Daoy (cell line): ENCODE measurements at places on chromosomes 2 and 18. TPM values are rescaled to one million over a fixed set of nuclear protein-coding genes. Genes with fewer than 3 reads are reported as not detected.

The COBLL1 gene
- total RNA-seq = 4.6 and 6.7 TPM in 2 replicates

The NEB gene
- total RNA-seq = 0.17 and 0.48 TPM in 2 replicates

The CRYGD gene
- total RNA-seq = not detected in 2 replicates

The SERPINB3 gene
- total RNA-seq = not detected in 2 replicates

The RMDN2 gene
- 7.4 and 11.4 TPM in 2 replicates for total RNA-seq

The L3MBTL4 gene
- total RNA-seq = 2.8 and 3.4 TPM in 2 replicates

The CLHC1 gene
- total RNA-seq = 3.6 and 7.0 TPM in 2 replicates

The HTR2B gene
- not detected in 2 replicates for total RNA-seq

The STON1 gene
- 1.7 and 3.3 TPM in 2 replicates for total RNA-seq

The TMEM178A gene
- total RNA-seq = 1.3 and 1.4 TPM in 2 replicates

The CENPO gene
- 42.1 and 60.1 TPM in 2 replicates for total RNA-seq

The MBP gene
- 0.21 TPM in 1 of 2 replicates, not detected in the other for total RNA-seq

The CD226 gene
- 0.48 and 0.91 TPM in 2 replicates for total RNA-seq

The PROKR1 gene
- 0.06 TPM in 1 of 2 replicates, not detected in the other for total RNA-seq

The STAT4 gene
- 0.06 and 0.48 TPM in 2 replicates for total RNA-seq

The KCNIP3 gene
- total RNA-seq = 2.6 and 5.5 TPM in 2 replicates

The SLC20A1 gene
- total RNA-seq = 58.4 and 71.2 TPM in 2 replicates

The EMILIN2 gene
- 0.40 TPM in 1 of 2 replicates, not detected in the other for total RNA-seq

The REG3A gene
- total RNA-seq = not detected in 2 replicates

The CRYBA2 gene
- total RNA-seq = 2.2 and 4.3 TPM in 2 replicates

The FOXD4L1 gene
- 0.11 TPM in 1 of 2 replicates, not detected in the other for total RNA-seq

The CHRNG gene
- not detected in 2 replicates for total RNA-seq

The ERICH2 gene
- total RNA-seq = 0.42 TPM in 1 of 2 replicates, not detected in the other

The C2orf78 gene
- under 0.01 TPM in 1 of 2 replicates, not detected in the other for total RNA-seq

The SCYGR4 gene
- not detected in 2 replicates for total RNA-seq

The LYPD1 gene
- total RNA-seq = 130 and 153 TPM in 2 replicates

The AGFG1 gene
- total RNA-seq = 41.0 and 49.9 TPM in 2 replicates

The ALPI gene
- total RNA-seq = not detected in 2 replicates

The ARHGEF4 gene
- 0.27 and 1.5 TPM in 2 replicates for total RNA-seq

The KANSL3 gene
- 22.1 and 26.6 TPM in 2 replicates for total RNA-seq

The PLA2R1 gene
- total RNA-seq = 0.68 and 1.4 TPM in 2 replicates

The MAP3K19 gene
- total RNA-seq = not detected in 2 replicates

The FIGN gene
- 0.57 and 5.8 TPM in 2 replicates for total RNA-seq

The COL5A2 gene
- 34.9 and 41.7 TPM in 2 replicates for total RNA-seq

The C2orf68 gene
- 9.4 and 20.0 TPM in 2 replicates for total RNA-seq

The COQ10B gene
- 39.7 and 39.8 TPM in 2 replicates for total RNA-seq

The SGPP2 gene
- 0.74 and 0.92 TPM in 2 replicates for total RNA-seq

The AKAIN1 gene
- total RNA-seq = not detected in 2 replicates

The ZAP70 gene
- total RNA-seq = 0.33 and 0.46 TPM in 2 replicates

The VWA3B gene
- total RNA-seq = 0.77 TPM in 1 of 2 replicates, not detected in the other

The SPIRE1 gene
- total RNA-seq = 16.6 and 20.2 TPM in 2 replicates

The HOXD3 gene
- total RNA-seq = 5.0 and 10.9 TPM in 2 replicates

The NPHP1 gene
- 4.8 and 7.5 TPM in 2 replicates for total RNA-seq

The C2orf15 gene
- 0.11 TPM in 1 of 2 replicates, not detected in the other for total RNA-seq
